Neural progenitor cell (in vitro differentiated cells): ENCODE measurements at places on chromosomes 16 and 17.

DNA sequence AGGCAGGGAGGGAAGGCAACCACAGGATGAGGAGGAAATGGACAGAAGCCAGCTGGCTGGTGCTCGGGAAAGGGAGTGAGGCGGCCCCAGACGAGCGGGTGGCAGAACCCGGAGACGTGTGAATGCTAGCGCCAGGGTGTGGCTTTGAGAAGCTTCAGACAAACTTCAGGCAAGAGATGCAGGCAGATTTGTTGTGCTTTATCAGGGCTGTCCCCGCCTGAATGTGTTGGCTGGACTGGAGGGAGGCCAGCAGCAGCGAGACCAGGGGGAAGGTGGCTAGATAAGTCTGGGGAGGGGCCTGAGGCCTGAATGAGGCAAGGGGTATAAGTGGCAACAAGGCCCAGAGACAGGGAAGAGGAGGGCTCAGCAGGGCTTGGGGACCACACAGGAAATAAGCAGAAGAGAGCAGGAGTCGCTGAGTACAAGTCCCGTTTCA, 22.0 kb downstream of the CAMKK1 start:
- no peak for DNase-seq

GRCh38 chr16:2898831-2899563, 12.7 kb upstream of the FLYWCH1 start:
- DNase-seq: peak; percentile 52

DNA sequence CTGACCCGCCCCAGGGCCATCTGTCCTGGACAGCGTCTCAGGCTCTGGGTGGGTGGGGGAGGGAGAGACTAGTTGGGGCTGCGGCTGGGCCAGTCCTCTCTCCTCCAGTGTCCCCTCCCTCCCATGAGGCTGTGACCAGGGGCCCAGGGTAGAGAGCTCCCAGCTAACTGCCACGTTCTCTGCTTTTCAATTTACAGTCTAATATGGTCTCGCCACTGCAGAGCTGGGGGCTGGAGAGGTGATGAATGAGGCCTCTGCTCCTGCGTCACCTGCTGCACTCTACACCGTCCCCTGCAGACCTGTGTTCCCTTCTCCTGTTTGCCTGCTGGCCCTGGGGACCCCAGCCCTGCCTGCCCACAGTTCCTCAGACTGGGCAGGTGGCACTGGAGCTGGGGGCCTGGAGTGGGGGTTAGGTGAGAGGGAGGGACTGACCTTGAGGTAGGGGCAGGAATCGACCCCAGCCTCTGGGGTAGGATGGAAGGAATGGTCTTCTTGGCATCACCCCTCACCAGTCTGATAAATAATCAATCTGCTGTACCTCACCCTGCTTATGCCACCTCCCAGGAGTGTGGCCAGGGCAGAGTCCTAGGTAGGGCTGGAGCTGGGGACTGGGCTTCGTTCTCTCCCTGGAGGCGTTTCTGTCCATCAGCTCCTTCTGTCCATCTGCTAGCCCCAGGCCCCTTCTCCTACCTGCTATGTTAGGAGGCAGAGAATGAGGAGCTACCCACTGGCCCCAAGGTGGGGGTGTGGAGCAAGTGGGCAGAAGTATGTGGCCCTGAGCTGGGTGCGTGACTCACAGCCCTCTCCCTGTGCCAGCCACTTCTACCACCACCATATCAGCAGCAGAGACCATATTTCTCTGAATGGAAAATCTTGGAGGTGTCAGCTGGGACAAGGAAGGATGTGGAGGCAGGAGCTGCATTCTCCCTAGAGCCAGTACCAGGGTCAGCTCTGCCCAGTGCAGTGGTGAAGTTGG, 12.9 kb downstream of the SEZ6 start:
- DNase-seq: no peak

DNA sequence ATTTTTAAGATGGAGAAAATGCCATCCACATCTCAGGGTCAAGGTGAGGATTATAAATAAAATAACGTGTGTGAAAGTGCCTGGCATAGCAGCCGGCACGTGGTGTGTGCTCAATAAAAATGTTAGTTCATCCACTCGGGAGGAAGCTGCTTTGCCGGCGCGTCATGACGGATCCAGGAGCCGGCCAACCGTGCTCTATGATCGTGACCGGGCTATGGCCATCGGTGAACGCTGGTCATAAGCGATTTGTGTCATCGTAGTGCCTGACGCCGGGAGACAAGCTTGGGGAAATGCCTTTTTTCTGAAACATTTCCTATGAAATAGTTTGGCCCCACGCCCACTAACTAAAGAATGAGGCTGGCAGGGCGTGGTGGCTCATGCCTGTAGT, 74.0 kb downstream of the CMC2 start:
- no peak for DNase-seq

GRCh38 chr17:2157081-2157480, 102.2 kb downstream of the HIC1 start:
- DNase-seq: no peak

DNA sequence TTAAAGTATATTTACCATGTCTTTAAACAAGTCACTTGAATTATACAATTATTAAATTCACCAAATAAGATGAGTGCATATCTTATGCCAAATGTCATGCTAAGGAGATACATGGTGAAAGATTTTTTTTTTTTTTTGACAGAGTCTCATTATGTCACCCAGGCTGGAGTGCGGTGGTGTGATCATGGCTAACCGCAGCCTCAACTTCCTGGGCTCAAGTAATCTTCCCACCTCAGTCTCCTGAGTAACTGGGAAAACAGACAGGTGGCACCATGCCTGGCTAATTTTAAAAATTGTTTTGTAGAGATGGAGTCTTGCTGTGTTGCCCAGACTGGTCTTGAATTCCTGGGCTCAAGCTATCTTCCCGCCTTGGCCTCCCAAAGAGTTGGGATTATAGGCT, 149.0 kb upstream of the GOT2 start:
- no peak for DNase-seq

DNA sequence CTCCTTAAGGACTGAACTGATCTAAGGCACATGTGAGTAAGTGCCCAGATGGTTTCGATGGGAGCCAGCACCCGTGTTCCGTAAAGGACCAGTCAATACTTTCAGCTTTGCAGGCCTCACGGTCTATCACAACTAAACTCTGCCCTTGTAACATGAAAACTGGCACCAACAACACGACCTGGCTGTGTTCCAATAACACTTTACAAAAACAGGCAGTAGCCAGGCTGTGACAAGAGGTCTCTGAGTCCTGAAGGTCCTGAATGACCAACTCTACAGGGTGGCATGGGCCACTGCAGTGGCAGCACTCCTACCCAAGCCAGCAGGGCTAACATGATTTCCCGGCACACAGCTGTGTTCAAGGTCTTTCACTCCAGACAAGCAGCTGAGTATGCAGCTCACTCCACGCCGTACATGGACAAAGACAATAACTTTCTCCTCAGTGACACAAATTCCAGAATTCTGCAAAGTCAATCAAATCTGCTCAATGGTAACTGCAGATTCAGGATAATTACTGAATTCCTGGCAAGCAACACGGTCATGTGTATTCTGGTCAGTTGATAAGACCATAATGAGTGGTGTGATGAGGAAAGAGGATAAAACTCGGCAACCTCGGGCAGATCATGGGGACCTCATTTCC, 15.3 kb downstream of the NPLOC4 start:
- DNase-seq: no peak

GRCh38 chr16:83268169-83268568, 539.6 kb upstream of the HSBP1 start:
- DNase-seq: no peak

DNA sequence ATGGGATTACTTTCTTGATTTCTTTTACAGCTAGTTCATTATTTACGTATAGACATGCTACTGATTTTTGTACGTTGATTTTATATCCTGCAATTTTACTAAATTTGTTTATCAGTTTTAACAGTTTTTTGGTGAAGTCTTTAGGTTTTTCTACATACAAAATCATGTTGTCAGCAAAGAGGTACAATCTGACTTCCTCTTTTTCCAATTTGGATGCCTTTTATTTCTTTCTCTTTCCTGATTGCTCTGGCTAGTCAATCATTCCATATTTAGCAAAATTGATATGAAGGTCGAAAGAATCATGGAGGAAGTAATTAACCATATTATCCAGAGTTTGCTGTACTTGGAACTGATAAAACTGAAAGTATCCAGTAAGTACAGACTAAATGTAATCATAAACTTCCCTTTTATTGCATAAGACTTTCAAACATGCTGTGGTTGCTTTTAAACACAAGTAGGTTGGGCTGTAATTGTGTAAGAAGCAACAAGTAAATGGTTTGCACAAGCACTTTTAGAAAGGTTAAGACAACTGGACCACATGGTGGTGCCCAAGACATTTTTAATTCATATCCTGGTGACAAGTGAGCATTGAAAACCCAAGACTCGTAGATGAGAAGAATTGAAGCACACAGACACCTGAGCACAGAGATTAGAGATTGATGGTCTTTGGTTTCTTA, 8.4 kb downstream of the GDE1 start:
- DNase-seq: no peak

DNA sequence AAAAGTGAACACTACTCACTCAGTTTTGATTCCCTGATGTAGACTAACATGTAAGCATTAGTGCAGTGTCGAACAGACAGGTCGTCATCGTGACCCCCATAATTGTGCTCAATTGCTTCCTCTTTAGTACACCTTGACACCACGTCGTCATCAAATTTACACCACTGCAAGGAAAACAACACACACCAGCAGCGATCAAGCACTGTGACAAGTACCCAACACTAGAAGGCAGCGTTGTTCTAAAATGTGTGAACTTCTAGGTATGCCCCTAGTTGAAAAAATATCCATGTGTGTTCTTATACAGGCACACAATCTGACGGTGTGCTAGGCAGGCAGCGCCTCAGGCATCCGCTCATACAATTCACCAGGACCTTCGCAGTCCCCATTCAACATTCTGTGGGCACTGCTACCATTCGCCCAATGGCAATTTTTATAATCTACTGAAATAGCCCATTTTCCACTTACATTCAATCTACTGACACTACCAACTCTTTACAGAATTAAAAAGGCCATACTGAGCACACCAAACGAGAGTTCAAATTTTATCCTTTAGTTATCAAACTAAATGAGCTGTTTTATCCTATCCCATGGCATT, 23.1 kb downstream of the LITAFD start:
- DNase-seq: peak; percentile 50

DNA sequence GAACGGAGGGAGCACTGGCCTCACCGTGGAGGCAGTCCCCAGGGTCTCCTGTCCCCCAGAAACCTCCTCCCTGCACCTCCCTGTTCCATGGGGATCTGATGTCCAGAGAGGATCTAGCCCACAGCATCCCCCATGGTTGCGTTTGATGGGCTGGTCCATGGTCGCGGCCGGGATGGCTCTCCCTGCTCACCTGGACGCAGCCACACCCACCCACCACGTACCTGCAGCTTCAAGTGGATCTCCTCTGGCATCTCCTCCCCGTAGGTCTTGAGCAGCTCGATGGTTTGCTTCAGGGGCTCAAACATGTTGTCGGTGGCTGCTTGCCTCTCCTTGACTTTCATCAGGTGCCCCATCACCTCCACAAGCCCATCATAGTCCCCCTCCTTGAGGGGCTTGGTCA, 47.9 kb downstream of the DNAH17 start:
- DNase-seq: no peak

- no peak for DNase-seq
Measured at GRCh38 chr16:9365370-9365728, 273.9 kb downstream of the HAPSTR1 start.

DNA sequence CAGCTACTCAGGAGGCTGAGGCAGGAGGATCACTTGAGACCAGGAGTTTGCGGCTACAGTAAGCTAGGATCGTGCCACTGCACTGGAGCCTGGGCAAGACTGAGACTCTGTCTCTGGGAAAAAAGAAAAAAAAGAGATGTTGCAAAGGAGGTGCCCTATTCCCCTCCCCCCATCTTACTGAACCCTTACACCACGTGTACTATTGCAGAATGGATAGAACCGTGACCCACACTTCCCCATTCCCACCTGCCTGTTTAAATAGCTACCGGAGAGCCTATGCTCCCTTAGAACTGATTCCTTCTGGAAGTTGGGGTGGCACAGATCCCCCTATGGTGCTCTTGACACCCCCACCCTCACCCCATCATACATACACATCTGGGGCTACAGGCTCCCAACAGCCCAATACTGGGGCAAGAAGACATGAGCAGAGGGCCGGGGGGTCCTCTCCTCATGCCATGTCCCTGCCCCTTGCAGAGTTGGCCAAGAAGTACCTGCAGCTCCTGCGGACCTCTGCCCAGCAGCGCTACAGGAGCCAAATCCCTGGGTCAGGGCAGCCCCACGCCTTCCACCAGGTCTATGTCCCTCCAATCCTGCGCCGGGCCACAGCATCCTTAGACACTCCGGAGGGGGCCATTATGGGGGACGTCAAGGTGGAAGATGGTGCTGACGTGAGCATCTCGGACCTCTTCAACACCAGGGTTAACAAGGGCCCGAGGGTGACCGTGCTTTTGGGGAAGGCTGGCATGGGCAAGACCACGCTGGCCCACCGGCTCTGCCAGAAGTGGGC, 35.7 kb downstream of the NLRC5 start:
- no peak for DNase-seq

GRCh38 chr17:57861790-57862693, 12.2 kb upstream of the MRPS23 start:
- peak; percentile 68 for DNase-seq

DNA sequence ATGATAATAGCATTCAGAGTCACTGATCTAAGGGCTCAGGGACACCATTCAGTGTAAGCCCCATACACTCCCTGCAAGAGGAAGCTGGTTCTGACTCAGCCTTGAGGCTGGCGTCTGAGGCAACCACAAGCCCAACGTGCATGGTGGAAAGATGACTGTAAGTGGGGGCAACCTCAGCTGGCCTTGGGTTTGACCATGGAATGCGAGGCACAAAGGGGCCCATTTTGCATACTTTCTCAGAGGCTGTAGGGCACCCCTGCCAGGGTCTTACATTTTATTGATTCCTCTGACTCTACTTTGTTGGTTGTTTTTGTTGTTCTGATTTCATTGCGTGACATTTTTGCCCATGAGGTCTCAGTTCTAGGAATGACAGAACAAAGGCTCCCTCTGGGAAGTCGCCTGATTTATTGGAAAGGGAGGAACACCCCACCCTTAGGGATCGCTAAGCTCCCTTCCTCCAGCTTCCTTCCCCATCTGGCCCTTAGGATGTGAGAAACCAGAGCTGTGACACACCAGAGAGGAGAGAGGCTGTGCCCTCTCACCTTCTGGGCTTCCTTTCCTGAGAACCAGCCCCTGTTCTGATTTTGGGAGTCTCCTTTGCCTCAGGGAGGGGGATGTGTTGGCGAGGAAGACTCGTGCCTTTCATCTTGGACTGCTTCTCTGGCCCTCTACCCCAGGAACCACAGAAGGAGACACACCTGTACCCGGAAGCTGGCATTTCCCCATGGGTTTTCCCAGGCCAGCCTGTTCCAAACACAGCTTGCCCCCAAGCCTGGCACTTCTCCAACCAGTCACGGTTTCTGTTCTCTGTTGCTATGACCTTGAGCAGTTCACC, 5.6 kb upstream of the CIITA start:
- DNase-seq: no peak

GRCh38 chr16:719815-720446, 1.0 kb upstream of the ANTKMT start:
- no peak for DNase-seq
